ENCODE measurements at places on chromosomes 3 and 15.

- H3K27me3 ChIP-seq = peaks cover 5% of the 10 kb centered on the region
- peaks cover 10% of the 10 kb centered on the region for H3K4me1 ChIP-seq
- peaks cover 2% of the 10 kb centered on the region for H3K36me3 ChIP-seq
- H3K4me3 ChIP-seq = no peak overlapping the region
Measured at GRCh38 chr3:141392897-141393734, 24.8 kb downstream of the ZBTB38 start.

GRCh38 chr3:122307976-122308375 is 17.1 kb upstream of the CSTA start:
- no peak overlapping the region for H3K4me3 ChIP-seq
- peaks cover 6% of the 10 kb centered on the region for H3K4me1 ChIP-seq
- no peak overlapping the region for H3K27ac ChIP-seq
- no peaks in the 10 kb centered on the region for H3K36me3 ChIP-seq
- H3K27me3 ChIP-seq = peaks cover 25% of the 10 kb centered on the region

- H3K4me1 ChIP-seq = peaks cover 3% of the 10 kb centered on the region
- no peaks in the 10 kb centered on the region for H3K36me3 ChIP-seq
- no peak overlapping the region for H3K4me3 ChIP-seq
- H3K27ac ChIP-seq = no peak overlapping the region
- DNase-seq = peak; percentile 82
- peaks cover 33% of the 10 kb centered on the region for H3K27me3 ChIP-seq
Measured at GRCh38 chr15:78739996-78740903, 71.0 kb downstream of the ADAMTS7 start.

- H3K27ac ChIP-seq = no peak overlapping the region
Measured at GRCh38 chr3:70854108-70854507, 541.7 kb upstream of the MDFIC2 start.

DNA sequence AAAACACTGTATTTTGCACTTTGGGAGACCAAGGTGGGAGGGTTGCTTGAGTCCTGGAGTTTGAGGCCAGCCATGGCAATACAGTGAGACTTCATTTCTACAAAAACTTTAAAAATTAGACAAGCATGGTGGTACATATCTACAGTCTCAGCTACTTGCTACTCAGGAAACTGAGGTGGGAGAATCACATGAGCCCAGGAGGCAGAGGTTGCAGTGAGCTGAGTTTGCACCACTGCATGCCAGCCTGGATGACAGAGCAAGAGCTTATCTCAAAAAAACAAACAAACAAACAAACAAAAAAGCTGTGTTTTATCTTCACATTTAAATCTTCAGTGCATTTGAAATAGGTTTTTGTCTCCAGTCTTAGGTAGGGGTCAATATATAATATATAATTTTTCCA is 4.8 kb upstream of the SLC9C1 start:
- no peaks in the 10 kb centered on the region for H3K27me3 ChIP-seq
- no peak overlapping the region for H3K4me3 ChIP-seq
- peak; percentile 26 for DNase-seq
- no peaks in the 10 kb centered on the region for H3K36me3 ChIP-seq
- peaks cover 36% of the 10 kb centered on the region for H3K4me1 ChIP-seq

- peaks cover 23% of the 10 kb centered on the region for H3K27me3 ChIP-seq
- peaks cover 40% of the 10 kb centered on the region for H3K4me1 ChIP-seq
- peak within 1 kb of the TSS; percentile 94 for H3K4me3 ChIP-seq
- DNase-seq = peak; percentile 83
Measured at GRCh38 chr15:40307421-40308211, at the start of gene PLCB2. TSS of gene PLCB2 (minus strand) at chr15:40307935. CDS start at chr15:40307672, 263 bp downstream.

DNA sequence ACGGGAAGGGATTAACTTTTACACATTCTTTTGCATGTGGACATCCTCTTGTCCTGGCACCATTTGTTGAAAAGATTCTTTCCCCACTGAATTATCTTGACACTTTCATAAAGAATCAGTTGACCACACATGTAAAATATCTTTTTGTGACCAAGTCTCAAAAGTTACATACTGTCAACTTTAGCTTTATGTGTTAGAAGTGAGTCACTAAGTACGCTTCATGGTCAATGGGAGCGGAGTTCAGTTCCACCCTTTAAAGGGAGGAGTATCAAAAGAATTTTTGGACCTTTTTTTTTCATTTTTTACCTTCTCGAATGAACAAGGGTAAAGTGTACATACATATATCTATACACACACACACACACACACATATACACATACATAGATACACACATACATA is 35.4 kb downstream of the MAPK6 start:
- no peak overlapping the region for H3K4me3 ChIP-seq
- H3K27ac ChIP-seq = no peak overlapping the region
- no peaks in the 10 kb centered on the region for H3K4me1 ChIP-seq
- H3K36me3 ChIP-seq = peaks cover 25% of the 10 kb centered on the region
- no peak for DNase-seq

DNA sequence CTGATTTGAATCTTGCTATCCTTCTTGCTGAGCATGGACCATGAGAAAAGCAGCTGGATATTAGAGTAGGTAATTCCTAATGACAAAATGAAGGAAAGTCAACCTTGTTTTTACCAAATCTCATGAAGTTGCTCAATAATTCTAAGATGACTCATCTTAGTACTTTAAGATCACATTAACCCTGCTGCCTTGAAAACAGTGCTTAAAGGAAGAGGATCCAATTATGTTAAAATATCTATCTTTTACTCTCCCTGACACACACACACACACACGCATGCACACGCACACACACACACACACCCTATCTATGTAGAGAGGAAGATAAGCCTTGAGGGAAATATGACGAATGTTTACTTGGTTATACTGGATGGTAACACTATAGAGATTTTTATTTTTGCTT is 16.0 kb upstream of the MYO1E start:
- H3K27ac ChIP-seq = peak overlapping the region; percentile 47
- no peak overlapping the region for H3K4me3 ChIP-seq
- peaks cover 15% of the 10 kb centered on the region for H3K27me3 ChIP-seq
- peaks cover 2% of the 10 kb centered on the region for H3K36me3 ChIP-seq
- peaks cover 13% of the 10 kb centered on the region for H3K4me1 ChIP-seq

GRCh38 chr15:57865294-57865693 is 158.8 kb downstream of the POLR2M start:
- no peak overlapping the region for H3K27ac ChIP-seq
- H3K27me3 ChIP-seq = peaks cover 46% of the 10 kb centered on the region
- H3K4me3 ChIP-seq = no peak overlapping the region
- DNase-seq = no peak
- peaks cover 10% of the 10 kb centered on the region for H3K4me1 ChIP-seq

DNA sequence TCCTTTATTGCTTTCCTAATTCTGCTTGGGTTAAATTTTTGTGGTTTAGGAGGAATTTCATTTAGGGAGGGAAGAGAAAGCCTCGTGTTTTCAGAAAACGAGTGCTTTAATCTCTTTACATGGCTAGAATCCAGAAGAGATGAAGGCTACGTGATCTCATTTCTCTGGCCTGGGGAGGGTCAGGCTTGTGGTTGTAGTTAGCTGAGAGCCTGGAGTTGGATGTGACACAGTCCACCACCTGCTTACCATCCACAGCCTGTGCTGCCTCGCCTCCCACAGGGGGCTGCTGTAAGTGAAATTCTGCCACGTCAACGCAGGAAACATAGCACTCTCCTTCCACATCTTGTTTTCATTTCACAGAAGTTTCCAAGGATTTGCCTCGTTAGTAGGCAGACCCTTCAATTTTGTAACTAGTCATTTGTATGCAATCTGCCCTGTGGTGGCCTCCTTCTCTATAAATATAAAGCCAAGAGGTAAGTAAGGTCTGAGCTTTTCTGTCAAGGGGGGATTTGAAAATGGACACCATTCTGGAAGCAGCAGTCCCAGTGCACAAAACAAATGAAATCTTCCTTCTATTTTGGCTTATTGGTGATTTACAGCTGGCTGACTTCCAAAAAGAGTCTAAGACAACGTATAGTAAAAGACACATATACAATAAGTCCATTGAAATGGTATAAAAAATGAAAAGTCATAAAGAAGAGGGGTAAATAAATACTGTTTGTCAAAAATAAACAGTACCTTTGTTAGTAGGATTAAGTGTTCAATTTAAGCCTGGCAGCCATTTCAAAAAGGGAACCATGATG is 3.4 kb downstream of the GXYLT2 start:
- H3K4me1 ChIP-seq = peaks cover 10% of the 10 kb centered on the region
- peaks cover 74% of the 10 kb centered on the region for H3K27me3 ChIP-seq
- no peak for DNase-seq
- H3K27ac ChIP-seq = no peak overlapping the region
- H3K36me3 ChIP-seq = no peaks in the 10 kb centered on the region

- no peak for DNase-seq
- H3K27ac ChIP-seq = no peak overlapping the region
- peaks cover 37% of the 10 kb centered on the region for H3K4me1 ChIP-seq
- H3K27me3 ChIP-seq = peaks cover 43% of the 10 kb centered on the region
- no peaks in the 10 kb centered on the region for H3K36me3 ChIP-seq
Measured at GRCh38 chr15:22257047-22258008, 177.0 kb downstream of the OR4M2 start.

- no peak for DNase-seq
- no peaks in the 10 kb centered on the region for H3K36me3 ChIP-seq
- H3K4me3 ChIP-seq = no peak overlapping the region
- H3K27me3 ChIP-seq = peaks cover 20% of the 10 kb centered on the region
Measured at GRCh38 chr15:68676011-68676605, 97.3 kb downstream of the CORO2B start.

GRCh38 chr3:187794731-187795130 is 49.5 kb upstream of the BCL6 start:
- peaks cover 69% of the 10 kb centered on the region for H3K36me3 ChIP-seq
- H3K27ac ChIP-seq = no peak overlapping the region
- no peak overlapping the region for H3K4me3 ChIP-seq
- DNase-seq = no peak

- H3K4me3 ChIP-seq = no peak overlapping the region
- H3K27me3 ChIP-seq = peaks cover 11% of the 10 kb centered on the region
- no peak overlapping the region for H3K27ac ChIP-seq
- no peak for DNase-seq
- H3K36me3 ChIP-seq = no peaks in the 10 kb centered on the region
Measured at GRCh38 chr15:100681335-100681746, 79.0 kb downstream of the ASB7 start.

DNA sequence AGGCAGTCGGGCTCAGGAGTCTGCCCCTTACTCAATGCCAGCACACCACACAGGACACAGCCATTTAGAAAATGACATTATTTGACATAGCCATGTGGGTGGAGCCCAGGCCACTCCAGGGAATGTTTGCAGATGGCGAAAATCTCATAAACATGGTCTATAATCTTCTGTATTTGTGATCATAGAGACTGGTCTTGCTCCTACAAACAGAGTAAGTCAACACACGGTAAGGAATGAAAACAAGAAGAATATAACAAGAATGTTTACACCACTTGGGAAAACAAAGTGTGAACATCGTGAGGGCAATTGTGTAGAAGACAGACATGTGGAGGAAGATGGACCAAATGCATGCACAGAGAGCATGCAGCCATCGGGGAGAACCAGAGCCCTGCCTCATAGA is 68.2 kb downstream of the SEMA5B start:
- DNase-seq = no peak
- peaks cover 66% of the 10 kb centered on the region for H3K27me3 ChIP-seq
- no peaks in the 10 kb centered on the region for H3K36me3 ChIP-seq
- H3K27ac ChIP-seq = no peak overlapping the region
- no peak overlapping the region for H3K4me3 ChIP-seq

- peaks cover 2% of the 10 kb centered on the region for H3K4me1 ChIP-seq
- no peak for DNase-seq
- H3K27ac ChIP-seq = no peak overlapping the region
- no peaks in the 10 kb centered on the region for H3K36me3 ChIP-seq
Measured at GRCh38 chr3:151351219-151351618, 21.9 kb upstream of the P2RY13 start.

DNA sequence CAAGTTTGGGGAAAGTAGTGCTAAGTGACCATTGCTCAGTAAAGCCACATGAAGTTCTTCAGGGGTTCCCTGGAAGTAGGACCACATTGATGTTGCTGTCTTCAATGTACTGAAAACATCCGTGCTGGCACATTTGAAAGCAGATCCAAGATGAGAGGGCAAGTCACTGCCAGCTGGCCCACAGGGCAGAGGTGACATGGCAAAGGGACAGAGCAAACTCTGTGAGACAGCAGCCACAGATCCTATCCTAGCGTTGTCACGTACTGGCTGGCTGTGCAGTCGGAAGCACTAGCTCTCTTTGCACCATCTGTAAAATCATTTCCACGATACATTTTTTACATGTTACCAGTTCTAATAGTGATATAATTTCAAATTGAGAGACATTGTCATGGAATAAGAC is 13.8 kb downstream of the MUC13 start:
- H3K27ac ChIP-seq = no peak overlapping the region
- no peak for DNase-seq
- no peaks in the 10 kb centered on the region for H3K4me1 ChIP-seq
- H3K27me3 ChIP-seq = peaks cover 42% of the 10 kb centered on the region

DNA sequence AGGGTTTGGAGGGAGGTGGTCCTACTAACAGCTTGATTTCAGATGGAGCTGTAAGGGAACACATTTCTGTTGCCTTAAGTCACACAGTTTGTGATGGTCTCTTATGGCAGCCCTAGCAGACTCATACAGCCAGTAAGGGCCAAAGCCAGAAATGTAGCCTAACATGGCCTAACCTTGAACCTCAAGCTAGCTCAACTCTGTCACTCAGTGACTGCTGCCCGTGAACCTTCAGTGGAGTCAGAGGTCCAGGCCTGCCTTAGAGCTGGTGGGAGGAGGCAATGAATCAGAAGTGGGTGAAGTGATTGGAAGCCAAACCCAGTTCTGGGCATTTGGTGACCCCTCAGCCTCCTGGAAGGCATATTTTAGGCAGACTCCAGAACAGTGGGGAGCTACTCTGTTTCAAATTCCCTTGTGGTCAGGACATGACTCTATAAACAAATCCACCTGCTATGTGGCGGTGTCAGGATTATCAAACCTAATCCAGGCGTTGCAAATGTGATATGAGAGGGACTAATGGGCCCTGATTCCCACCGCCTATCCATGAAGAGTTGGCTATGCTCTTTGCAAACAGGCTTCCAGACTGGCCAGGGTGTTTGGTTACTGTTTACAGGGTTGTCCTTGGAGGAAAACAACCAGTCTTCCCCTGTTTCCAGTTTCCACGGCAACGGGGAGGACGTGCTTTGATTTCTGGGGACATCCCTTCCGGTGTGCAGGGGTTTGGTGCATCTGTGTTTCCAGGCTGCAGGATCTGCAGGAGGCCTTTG is 105.9 kb upstream of the AGBL1 start:
- H3K27ac ChIP-seq = no peak overlapping the region
- H3K4me3 ChIP-seq = no peak overlapping the region
- H3K4me1 ChIP-seq = no peaks in the 10 kb centered on the region
- H3K27me3 ChIP-seq = peaks cover 4% of the 10 kb centered on the region
- H3K36me3 ChIP-seq = no peaks in the 10 kb centered on the region
- DNase-seq = no peak
